ENCODE measurements at places on chromosomes 2 and 18.

GRCh38 chr2:136175466-136175865 lies 57.5 kb upstream of the CXCR4 start:
- DNase-seq, result no peak

DNA sequence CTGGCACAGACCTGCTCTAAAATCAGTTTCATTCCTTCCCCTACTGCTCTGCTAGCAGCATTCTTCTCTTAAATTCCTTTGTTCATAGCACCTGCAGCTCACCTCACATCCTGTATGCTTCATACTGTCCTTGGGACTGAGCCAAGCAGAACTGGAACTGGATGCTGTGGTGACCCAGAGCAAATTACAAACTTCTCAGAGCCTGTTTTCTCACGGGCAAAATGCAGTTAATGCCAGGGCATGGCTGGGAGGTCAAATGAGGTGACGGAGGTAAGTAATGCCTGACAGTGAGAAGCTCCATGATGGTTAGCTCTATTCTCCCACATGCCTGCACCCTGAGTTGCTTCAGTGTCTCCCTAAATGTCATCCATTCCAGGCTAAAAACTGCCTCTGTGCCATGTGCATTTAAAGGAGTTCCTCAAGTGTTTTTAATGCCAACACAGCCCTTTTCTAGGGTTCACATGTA lies 29.7 kb downstream of the C2orf42 start:
- no peak for DNase-seq

GRCh38 chr2:31228717-31229116 lies 5.2 kb upstream of the EHD3 start:
- no peak for DNase-seq

- DNase-seq, result no peak
These were observed 211.0 kb downstream of the AKAIN1 start for GRCh38 chr18:4986066-4986465.

DNA sequence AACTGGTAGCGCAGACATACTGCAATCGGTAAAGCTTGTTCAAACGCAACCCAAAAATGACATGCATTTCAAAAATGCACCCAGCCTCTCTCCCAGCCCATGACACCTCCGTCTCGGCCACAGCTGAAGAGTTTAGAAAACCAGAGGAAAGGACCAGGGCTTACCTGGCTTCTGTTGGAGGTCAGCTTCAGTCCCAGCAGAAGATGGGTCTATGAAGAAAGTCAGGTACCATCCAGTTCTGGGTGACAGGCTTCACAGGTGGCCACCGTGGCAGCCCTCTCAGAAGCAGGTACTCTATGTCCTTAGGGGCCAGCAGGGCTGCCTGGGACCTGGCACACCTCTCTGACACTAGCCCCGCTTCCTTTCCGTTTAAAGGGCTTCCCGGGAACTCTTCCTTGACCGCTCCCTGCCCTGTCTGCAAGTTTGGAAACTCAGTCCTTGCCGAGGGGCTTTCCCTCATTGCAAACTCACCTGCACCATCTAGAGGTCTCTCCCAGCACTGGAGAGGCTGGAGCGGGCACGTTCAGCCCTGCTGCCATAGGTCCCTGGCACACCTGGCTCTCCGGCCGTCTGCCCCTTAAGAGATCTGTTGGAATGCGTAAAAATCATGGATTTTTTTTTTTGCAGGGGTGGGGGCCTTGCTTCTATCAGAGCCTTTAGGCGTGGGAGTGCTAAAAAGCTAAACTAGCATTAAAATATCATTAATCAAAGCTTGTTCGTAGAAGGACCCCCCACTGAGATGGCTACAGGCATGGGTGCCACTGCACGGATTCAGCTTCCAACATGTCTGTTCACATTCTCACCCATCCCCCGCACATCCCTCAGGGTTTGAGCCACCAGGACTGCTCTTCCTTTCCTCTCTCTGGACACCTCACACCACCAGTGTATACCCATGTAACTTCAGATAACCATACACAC lies at the start of gene EDAR:
Gene EDAR (minus strand): TSS at position 425 of the 918 bp plus-strand sequence. CDS start 58,206 bp downstream, outside the sequence.
- DNase-seq, result peak; percentile 28

- DNase-seq, result no peak
These were observed 95.6 kb downstream of the GALNT3 start for GRCh38 chr2:165698444-165698884.

- DNase-seq, result no peak
These were observed 363.6 kb downstream of the RNF144A start for GRCh38 chr2:7280790-7281189.

DNA sequence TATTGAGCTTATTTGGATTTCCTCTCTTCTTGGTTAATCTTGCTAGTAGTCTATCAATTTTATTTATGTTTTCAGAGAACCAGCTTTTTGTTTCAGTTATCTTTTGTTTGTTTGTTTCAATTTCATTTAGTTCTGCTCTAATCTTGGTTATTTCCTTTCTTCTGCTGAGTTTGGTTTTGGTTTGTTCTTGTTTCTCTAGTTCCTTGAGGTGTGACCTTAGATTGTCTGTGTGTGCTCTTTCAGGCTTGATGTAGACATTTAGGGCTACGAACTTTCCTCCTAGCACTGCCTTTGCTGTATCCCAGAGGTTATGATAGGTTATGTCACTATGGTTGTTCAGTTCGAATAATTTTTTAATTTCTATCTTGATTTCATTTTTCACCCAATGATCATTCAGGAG lies 141.6 kb downstream of the ZNF236 start:
- no peak for DNase-seq

DNA sequence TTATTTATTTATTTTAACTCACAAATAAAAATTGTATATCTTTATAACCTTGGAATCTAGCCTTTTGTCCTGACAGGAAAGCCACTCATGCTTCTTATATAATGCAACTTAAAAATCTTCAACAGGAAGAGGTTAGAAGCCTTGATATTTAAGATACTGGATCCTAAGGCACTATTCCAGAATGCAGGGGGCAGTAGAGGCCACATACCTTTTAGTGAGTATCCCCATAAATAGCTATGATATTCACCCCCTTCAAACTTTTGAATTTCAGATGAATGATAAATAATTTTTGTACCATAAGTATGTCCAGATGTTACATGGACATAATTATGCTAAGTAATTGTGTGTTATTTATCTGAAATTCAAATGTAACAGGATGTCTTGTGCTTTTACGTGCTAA lies 592.7 kb upstream of the VRK2 start:
- DNase-seq, result no peak

DNA sequence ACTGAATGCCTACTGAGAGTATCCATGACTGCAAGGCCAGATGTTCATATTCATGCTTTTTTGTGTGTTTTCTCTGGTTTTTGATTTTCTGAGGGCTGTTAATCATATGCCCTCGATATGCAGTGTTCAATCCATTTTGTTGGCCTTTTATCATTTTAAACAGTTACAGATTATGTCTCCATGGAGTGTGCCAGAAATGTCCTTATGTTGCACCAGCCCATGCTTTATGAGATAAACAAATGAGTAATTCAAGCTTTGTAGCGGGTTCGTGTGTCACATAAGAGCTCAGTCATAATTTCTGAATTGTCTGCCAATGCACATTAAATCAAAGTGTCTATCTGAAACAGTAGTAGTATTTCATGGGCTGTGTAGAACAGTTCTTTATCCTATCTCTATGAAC lies 583.0 kb downstream of the THSD7B start:
- DNase-seq, result no peak

GRCh38 chr2:45979065-45979464 lies 318.1 kb upstream of the EPAS1 start:
- DNase-seq, result no peak

GRCh38 chr2:233447506-233448219 lies 93.4 kb downstream of the DGKD start:
- DNase-seq, result no peak
